ENCODE measurements at places on chromosomes 5 and 9.

GRCh38 chr5:130166839-130167490 is 262.7 kb downstream of the CHSY3 start:
- DNase-seq: peak; percentile 63

- DNase-seq: no peak
Observed at GRCh38 chr9:15714746-15715145, 161.9 kb downstream of the CCDC171 start.

GRCh38 chr9:13397661-13398060 is 118.2 kb upstream of the MPDZ start:
- DNase-seq: no peak

GRCh38 chr5:67253911-67254310 is 57.3 kb upstream of the CD180 start:
- DNase-seq: no peak

DNA sequence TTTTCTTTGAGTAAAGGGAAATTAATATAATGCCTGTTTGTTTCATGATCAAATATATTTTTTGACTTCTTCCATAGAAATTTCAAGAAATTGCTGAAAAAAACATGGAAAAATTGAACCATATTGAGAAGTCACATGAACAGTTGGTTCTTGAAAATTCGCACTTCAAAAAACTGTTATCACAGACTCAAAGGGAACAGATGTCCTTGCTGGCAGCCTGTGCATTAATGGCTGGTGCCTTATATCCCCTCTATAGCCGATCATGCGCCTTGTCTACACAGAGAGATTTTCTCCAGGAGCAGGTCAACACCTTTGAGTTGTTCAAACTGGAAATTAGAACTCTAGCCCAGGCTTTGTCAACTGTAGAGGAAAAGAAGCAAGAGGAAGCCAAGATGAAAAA is 191.4 kb downstream of the CCDC171 start:
- no peak for DNase-seq

DNA sequence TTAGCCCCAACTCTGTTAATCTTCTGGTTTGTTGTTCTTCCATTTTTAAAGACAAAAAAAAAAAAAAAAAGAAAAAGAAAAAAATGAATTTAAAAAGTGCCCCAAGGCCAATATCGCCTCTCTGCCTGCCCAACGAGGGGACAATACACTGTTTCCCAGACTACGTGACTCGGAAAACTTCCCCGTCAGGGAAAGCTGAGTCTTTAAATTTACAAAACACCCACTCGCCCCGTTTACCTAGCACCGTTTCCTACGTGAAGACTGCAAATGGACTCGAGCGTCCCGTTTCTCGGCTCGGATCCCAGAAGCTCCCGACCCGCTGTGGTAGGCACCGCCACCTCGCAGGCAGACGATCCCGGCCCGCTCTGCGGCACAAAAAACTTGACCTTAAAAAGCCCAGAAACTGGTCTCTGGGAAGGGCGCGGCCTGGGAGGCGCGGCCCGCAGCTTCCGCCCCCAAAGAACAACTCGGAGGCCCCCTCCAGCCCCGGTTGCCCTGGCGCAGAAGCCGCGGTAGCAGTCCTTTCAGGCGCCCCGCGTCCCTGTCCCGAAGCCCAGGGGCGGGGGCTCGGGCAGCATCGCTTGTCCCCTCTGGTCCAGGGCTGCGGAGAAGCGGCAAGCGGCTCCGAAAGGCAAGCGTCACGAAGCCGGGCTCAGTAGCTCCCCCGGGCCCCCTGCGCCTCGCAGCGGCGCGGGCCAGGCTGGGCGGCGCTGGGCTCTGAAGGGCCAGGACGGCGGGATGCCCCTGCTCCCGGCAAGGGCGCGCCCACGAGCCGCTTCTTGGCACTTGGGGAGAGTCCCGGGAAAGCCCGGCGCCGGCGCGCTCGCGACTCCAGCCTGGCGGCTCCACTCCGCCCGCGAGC is at the start of gene GCNT4:
TSS of gene GCNT4 (minus strand) at position 367 of the 862 bp plus-strand sequence. CDS start 22,521 bp downstream, outside the sequence.
- peak; percentile 60 for DNase-seq

- no peak for DNase-seq
Observed at GRCh38 chr9:95148208-95148520, 169.3 kb downstream of the FANCC start.

DNA sequence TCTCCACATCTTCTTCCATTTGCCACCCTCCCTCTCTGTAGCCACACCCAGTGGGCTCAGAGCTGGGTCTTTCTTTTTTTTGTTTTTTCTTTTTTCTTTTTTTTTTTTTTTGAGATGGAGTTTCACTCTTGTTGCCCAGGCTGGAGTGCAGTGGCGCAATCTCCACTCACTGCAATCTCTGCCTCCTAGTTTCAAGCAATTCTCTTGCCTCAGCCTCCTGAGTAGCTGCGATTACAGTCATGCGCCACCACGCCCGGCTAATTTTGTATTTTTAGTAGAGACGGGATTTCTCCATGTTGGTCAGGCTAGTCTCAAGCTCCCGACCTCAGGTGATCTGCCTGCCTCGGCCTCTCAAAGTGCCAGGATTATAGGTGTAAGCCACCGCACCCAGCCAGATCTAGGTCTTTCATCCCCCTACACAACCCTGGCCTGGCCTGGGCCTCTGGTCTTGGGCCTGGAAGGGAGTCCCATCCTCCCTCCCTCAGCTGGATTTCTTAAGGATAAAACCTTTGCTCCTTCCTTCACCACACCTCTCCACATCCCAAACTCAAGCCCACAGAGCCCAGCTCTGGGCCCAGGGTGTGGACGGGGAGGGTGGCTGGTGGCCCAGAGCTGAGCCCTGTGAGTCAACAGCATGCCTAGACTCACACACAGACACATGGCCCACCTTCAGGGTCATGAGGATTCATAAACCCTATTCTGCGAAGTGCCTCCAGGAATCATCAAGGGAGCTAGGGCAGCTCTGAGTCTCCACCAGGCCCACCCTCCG is 18.8 kb upstream of the KCNIP1 start:
- DNase-seq: no peak

Measured in ELF-1 (cell line).